ENCODE measurements at places on chromosomes 6 and 20.

DNA sequence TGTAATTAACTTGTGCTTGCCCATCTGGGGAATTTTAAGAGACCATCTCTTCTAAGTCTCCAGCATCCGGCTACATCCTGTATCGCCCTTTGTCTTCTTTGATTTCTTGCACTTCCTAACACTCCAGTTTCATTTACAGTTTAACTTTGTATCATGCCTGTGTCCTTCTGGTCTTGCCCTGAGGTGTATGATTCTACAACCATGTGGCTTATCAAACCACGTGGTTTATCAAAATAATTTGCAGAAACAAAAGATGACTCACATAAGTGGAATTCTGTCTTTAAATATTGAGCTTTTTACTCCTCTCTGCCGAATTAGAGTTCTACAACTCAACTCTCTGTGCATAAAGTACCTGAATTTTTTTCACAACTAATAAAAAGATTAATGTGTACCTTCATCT lies 580.7 kb downstream of the KIF16B start:
- DNase-seq = no peak

DNA sequence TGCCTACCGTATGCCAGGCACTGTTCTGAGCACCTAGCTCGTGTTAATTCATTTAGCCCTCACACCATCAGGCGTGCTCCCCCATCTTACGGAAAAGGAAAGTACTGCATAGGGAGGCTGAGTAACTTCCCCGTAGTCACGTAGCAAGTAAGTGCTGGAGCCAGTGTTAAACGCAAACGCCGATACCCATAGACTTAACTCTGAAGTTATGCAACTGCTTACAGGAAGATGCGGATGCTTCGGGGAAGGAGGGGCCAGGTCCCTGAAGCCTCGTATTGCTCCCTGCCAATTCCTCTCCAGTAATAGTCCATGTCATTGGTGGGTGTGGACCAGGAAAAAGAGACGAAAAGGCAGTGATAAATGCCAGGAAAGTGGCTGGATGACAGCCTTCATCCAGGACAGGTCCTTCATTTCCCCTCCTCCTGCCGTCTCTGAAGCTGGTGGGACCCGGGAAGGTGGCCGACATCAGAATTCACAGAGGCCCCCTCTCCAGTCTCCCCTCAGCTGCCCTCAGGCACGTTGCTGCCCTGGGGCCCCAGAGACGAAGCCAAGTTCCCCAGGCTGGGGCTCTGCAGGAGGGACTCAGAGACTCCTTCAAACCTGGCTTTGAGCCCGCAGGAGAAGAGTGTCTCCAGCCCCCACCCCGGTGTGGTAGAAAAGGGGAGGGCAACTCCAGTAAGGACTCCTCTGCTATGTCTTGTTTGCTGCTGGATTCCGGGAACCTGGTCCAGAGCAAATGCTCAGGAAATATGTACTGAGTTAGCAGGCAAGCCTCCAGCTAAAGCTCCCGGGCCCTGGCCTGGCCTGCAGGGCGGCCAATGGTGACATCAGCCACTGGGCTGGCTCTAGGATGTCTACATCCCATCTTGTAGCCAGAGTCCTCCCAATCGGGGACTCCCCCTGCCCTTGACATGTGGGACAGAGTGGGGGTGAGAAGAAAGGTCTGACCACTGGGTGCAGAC lies 37.8 kb downstream of the RAB44 start:
- DNase-seq = peak; percentile 56

GRCh38 chr6:134937426-134937825 lies 12.5 kb downstream of the ALDH8A1 start:
- no peak for DNase-seq

- no peak for DNase-seq
Measured at GRCh38 chr20:31633339-31633914, 4.3 kb upstream of the COX4I2 start.

DNA sequence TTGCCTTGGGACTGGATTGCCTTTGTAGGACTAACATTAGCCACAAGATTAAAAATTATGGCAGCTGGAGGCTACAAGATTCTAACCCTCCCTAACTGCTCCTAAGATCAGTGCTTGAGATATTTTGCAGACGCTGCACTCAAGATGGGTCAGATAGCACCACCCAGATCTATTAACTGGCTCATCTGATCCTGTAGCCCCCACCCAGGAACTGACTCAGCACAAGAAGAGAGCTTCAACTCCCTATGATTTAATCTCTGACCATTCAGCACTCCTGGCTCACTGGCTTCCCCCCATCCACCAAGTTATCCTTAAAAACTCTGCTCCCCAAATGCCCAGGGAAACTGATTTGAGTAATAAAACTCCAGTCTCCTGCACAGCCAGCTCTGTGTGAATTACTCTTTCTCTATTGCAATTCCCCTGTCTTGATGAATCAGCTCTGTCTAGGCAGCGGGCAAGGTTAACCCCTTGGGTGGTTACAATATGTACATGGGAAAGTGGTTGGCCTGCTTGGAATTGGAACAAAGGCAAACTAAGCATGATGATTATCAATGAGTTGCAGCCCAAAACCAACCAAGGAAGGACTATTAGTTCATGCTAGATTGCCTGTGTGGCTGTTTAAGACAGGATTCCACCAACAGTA lies 111.3 kb downstream of the OR2B2 start:
- no peak for DNase-seq

- no peak for DNase-seq
Measured at GRCh38 chr20:48490961-48491831, 336.6 kb downstream of the PREX1 start.

DNA sequence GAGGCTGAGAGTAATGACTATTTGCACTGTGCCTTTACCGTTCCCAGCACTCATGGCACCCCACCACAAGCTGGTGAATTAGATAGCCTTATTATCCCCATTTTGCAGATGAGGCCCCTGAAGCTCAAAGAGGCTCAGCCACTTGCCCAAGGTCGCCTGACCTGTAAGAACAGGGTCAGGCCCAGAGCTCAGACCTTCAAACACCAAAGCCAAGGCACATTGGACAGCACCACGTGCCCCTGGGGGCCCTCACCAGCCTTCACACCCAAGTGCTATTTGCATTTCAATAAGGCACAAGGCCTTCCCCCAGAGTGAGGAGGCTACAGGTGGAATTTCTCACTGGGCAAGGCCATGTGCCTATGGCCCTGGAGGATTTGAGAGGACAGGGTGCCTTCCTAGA lies 14.2 kb upstream of the C6orf132 start:
- DNase-seq = no peak

DNA sequence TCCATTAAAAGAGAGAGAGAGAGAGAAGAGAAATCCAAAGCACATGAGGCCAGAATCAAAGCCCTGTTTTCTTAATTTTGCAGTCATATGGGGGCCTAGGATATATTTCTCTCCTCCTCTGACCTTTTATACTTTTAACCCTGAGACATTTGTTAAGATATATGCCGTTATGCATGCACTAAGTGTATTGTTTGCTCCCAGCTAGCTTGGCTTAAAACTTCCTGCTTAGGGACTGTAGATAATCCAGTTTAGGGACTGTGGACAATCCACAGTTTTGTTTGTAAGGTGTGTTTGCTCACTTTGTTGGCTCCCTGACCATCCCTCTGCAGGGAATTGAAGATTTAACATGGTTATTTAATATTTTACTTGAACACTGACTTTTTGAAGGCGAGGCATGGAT lies 166.3 kb upstream of the TSHZ2 start:
- DNase-seq = no peak

DNA sequence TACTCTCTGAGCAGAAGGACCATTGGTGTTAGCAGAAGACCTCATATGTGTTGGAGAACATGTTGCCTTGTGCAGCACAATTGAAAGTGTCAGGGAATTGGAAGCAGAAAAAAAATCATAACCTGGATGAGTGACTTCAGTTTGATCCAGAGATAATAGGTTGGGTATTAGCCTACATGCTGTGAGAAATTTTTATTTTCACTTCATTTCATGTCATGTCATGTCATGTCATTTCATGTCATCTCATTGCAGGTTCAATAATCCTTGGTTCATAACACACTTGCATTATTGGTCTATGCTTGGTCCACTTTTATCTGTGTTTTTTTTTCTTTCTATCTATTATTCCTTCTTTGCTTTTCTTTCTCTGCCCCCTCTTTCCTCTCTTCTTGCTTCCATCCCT lies 34.3 kb downstream of the AKAP7 start:
- no peak for DNase-seq

- no peak for DNase-seq
Measured at GRCh38 chr6:162345051-162345511, 382.5 kb downstream of the PRKN start.

DNA sequence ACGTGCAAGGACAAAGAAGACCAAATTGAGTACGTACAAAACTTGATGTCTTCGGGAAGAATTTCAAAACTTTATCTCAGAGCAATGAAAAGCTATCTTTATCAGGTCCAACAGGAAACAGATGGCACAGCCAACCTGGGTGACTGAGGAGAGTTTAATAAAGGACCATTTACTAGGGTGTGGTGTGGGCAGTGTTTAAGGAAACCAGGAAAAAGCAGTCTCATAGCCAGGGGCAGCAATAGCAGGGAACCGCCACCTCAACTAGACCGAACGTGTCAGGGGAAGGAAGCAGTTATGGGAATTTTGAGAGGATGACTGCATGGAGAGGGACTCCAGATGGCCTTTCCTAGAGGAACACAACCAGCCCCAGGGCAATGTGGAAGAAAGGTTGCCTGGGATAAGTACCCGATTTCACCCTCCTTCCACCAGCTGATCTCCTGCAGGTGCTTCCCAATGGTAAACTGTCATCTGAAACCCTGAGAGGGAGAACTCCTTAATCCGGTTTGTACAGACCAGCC lies 15.2 kb upstream of the TAAR5 start:
- no peak for DNase-seq

GRCh38 chr6:136072691-136073090 lies 177.4 kb downstream of the MTFR2 start:
- DNase-seq = no peak

- no peak for DNase-seq
Measured at GRCh38 chr6:49766762-49767161, 20.3 kb downstream of the PGK2 start.

GRCh38 chr20:60430516-60431001 lies 472.3 kb downstream of the CDH26 start:
- DNase-seq = no peak

DNA sequence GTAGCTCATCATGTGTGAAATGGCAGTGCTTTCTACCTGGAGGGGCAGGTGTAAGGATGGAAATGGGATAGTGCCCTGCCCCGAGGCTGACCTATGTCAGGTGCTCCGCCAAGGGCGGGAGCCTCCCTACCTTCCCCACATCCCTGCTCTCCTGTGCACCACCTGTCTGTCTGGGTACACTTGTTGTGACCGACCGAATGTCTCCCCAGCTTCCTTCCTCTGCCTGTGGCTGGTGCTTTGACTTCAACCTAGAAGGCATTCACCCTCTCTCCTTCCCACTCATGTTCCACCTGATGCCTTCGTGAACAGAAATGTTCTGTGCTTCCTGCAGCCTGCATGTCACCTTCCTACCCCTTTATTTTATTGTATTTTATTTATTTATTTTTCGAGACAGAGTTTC lies 114.8 kb downstream of the SCML4 start:
- DNase-seq = no peak

DNA sequence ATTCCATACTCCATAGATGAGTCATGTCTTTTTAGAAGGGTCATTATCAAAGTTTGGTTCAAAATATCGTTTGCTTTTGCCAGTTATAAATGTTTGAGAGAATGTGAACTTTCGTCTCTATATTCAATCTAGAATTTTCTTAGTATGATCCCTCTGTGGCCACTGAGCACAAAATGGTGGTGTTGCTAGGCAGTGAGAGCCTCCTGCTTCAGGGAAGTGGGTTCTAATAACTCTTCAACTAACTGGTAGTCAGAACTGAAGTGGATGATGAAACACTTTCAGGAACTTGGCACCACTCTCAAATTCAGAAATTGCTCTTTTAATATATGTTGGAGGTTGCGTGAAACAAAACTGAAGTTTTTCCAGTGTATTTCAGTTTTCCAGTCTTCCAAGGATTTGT lies 125.0 kb upstream of the DOK5 start:
- DNase-seq = no peak

- DNase-seq = no peak
Measured at GRCh38 chr6:24064106-24064505, 61.9 kb upstream of the NRSN1 start.

DNA sequence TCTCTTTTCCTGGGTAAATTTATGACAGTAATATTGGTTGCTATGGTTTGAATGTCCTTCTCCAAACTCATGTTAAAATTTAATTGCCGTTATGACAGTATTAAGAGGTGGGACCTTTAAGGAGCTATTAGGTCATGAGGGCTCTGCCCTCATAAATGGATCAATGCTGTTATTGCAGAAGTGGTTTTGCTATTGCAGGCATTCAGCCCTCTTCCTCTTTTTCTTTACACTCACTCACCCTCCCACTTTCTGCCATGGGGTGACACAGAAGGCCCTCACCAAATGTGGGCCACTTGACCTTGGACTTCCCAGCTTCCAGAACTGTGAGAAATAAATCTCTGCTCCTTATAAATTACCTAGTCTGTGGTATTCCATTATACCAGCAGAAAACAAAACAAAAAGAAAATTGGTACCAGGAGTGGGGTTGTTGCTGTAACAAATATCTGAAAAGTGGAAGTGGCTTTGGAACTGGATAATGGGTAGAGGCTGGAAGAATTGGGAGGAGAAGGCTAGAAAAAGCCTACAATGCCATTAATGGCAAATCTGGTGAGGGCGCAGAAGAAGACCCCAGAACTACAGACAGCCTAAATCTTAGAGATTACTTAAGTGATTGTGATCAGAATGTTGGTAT lies 24.8 kb upstream of the IGF2R start:
- DNase-seq = no peak

- DNase-seq = no peak
Measured at GRCh38 chr6:159261995-159262394, 92.8 kb downstream of the FNDC1 start.

GRCh38 chr6:157893238-157893637 lies 70.2 kb downstream of the SNX9 start:
- DNase-seq = no peak

DNA sequence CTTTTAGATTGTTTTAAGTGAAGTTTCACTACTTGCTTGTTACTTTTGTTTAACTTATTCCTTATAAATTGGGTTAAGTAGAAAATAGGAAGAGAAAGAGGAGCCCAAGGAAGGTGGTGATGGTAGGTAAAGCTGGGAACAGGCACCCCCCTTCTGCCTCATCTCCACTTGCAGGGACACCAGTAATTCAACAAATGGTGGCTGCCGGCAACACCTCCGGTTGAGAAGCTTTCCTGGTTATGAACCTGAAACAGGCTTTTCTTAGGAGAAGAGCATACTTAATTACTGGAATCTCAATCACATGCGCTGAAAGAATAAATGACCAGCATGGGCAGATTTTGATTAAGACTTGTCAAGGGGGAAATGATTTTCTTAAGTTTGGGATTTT lies 158.9 kb upstream of the ZNF217 start:
- no peak for DNase-seq

All from Peyer's patch (tissue), 4 donors.